ENCODE measurements at places on chromosomes 16 and 17.

DNA sequence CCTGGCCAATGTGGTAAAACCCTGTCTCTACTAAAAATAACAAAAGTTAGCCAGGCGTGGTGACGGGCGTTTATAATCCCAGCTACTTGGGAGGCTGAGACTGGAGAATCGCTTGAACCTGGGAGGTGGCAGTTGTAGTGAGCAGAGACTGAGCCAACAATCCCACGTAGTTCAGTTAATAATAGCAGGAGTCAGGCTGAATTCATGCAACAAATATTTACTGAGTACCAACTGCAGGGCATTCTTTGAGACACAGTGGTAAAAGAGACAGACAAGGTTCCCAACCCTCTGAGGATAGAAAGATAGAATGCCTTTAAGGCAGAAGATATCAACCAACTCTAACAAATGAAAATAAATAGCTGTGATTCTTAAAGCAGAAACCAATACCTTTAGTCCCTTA is 39.1 kb downstream of the SPOP start:
- DNase-seq, result no peak

GRCh38 chr16:85461814-85462713 is 151.1 kb upstream of the GSE1 start:
- DNase-seq, result no peak

GRCh38 chr16:89295915-89296314 is 78.4 kb downstream of the ZNF778 start:
- no peak for DNase-seq

DNA sequence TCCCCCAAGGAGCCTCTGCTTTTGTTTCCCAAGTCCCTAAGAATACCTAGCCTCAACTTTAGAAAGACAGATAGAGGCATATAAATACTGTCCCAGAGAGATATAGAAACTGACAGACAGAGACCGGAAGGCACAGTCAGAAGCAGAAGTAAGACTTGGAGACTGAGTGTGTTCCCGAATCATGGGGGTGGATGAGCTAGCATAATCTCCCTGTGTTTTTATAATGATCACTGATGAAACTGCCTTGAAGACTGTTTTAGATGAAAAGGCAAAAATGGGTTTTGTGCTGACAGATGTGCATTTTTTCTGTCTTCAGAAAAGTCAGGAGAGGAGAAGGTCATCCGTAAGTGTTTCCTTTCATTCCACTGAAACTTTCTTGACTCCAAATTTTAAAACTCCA is 8.3 kb upstream of the PSMD3 start:
- DNase-seq, result no peak

DNA sequence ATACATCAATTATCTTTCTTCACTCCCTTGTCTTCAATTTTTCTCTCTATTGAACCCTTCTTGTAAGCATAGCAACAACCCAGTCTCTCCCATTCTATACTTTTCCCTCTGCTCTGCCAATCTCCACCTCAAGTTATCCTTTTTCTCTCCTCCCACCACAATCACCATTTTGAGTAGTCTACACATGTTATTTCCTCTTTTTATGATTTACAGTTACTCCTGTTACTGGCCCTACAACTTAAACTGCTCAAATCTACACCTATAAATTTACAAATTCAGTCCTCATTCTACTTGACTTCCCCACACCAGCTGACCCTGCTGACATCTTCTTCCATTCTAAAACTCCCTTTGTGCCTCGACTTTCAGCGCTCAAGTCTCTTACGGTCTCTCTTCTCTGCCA is 84.6 kb downstream of the SPAG9 start:
- DNase-seq, result no peak

GRCh38 chr17:78019367-78019975 is 61.0 kb downstream of the TNRC6C start:
- no peak for DNase-seq

All from activated CD8-positive, alpha-beta memory T cell treated with anti-CD3 and anti-CD28 coated beads for 48 hours (primary cell).